Fibroblast of the conjunctiva (primary cell): ENCODE measurements at places on chromosomes 16 and 17.

- no peak for DNase-seq
Observed at GRCh38 chr17:80111702-80112470, 10.5 kb downstream of the GAA start.

- DNase-seq: no peak
Observed at GRCh38 chr16:80009971-80010659, 409.6 kb upstream of the MAF start.

- no peak for DNase-seq
Observed at GRCh38 chr16:28258567-28258966, 33.8 kb upstream of the SBK1 start.

- DNase-seq: peak; percentile 95
Observed at GRCh38 chr16:89917773-89918452, 749 bp upstream of the MC1R start.

DNA sequence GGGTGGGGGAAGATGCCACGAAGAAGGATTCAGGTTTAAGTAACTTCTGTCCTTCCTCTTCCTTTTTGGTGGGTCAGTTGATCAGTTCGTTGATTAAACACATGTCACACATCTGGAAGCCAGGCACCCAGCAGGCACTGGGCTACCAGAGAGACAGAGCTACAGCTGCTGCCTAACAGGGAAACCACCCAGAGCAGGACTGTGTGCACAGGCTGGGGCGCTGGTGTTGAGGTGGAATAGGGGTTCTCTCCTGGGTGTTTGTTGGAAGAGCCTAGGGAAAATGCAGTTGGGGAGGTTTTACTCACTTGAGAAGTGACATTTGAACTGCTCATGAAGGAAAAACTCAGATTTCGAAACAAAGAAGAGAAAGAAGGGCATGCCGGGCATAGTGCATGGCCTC is 152.4 kb downstream of the IRX5 start:
- DNase-seq: no peak

DNA sequence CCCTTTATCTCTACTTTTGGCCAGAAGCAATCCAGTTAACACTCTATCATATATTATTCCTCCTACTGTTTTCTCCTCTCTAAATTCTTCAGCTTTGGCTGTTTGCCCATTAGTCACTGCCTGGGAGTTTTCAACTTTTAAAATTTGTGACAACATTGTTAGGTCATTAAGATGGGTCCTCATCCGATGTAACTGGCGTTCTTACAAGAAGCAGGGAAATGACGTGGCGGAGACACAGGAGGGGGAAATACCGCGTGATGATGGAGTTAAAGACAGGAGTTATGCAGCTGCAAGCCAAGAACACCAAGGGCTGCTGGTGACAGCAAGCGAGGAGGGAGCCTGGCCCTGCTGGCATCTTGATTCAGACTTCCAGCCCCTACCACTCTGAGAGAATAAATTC is 34.8 kb upstream of the CPHXL start:
- no peak for DNase-seq

DNA sequence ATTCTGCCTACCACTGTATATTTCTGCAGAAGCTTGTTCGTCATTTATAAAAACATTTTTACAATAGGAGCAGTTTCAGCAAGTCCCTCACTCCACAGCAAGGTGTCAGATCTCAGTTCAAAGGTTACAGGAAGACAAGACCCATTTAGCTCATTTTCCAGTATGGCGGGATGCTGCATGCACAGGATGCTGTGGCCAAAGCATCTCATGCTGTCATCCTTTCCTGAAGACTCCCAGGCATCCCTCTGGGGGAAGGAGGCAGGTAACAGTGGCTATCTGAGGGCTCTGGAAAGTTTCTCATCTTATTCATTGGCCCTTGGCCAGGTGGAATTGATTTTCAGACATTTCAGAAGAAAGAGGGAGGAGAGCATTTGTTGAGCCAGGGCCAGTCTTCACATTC is 539.3 kb upstream of the CDH5 start:
- DNase-seq: no peak

DNA sequence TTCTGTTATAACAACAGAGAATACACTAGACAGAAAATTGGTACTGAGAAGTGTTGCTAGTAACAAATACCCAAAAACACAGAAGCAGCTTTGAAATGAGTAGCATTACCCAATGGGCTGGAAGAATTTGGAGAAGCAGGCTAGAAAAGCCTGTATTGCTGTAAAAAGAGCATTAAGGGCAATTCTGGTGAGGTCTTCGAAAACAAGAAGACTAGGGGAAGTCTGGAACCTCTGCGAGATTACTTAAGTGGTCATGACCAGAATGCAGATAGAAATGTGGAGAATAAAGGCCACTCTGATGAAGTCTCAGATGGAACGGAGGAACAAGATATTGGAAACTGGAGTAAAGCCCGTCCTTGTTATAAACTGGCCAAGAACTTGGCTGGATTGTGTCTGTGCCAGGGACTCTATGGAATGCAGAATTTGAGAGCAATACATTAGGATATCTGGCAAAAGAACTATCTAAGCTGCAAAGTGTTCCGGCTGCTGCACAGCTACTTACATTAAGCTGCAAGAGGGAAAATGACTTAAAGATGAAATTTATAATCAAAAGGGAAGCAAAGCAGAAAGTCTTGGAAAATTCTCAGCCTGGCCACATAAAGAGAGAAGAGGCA is 44.9 kb upstream of the PEMT start:
- no peak for DNase-seq

GRCh38 chr16:75225092-75225491 is 6.3 kb downstream of the CTRB1 start:
- DNase-seq: no peak

DNA sequence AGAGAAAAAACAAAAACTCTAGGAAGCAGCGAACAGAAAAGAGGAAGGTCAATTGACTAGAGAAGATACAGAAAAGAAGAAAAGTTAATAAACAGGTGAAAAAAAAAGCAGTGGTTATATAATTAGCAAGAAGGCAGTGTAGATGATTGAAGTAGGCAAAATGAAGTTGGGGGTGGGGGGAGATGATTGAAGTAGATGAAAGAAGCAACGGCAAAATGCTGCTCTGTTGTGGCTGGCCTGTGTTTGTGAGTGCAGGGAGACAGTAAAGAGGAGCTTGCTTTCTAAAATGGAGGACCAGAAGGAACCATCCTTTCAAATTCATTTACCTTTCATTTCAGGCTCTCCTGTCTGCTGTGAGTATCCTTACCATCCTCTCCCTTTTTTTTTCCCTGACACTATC is 3.6 kb downstream of the EVI2B start:
- no peak for DNase-seq

- no peak for DNase-seq
Observed at GRCh38 chr17:62641153-62641552, 13.7 kb downstream of the MRC2 start.

DNA sequence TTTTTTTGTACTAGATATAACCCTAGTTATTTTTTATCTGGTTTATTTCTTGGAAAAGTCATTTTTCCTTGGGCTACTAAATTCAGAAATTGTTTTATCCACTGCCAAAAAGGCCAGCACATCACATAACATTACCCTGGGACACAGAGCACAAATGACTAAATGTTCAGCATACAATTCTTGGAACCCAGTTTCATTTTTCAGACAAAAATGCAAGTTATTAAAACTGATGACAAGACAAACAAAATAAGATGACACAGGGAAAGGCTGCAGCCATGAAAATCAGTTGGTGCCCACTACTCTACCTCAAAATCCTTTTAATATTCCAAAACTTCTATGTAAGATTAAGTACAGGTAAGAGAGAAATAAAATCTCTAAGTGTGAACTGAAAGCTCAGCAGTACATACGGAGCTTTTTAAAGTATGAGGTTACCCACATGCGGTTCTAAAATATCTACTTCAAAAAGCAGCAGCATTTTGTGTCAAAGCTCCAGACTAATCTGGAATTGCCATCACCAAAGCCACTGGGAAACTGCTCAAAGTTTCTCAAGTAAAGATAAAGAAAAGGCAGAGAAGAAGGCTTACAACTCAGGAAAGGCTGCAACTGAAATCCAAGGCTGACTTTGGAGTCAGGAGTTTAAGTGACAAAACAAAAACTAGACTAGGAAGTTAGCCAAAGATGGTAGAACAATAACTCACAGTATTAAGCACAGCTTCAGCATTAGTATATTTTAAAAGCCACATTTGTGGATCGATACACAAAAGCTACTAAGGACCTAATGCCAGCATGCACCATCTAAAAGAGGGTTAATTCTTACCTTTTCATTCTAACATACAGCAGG is 41.4 kb downstream of the AP1G1 start:
- no peak for DNase-seq

GRCh38 chr16:68298907-68299561 is 11.7 kb downstream of the SLC7A6OS start:
- peak; percentile 37 for DNase-seq

- peak; percentile 35 for DNase-seq
Observed at GRCh38 chr16:19138601-19139000, 24.8 kb downstream of the ITPRIPL2 start.

DNA sequence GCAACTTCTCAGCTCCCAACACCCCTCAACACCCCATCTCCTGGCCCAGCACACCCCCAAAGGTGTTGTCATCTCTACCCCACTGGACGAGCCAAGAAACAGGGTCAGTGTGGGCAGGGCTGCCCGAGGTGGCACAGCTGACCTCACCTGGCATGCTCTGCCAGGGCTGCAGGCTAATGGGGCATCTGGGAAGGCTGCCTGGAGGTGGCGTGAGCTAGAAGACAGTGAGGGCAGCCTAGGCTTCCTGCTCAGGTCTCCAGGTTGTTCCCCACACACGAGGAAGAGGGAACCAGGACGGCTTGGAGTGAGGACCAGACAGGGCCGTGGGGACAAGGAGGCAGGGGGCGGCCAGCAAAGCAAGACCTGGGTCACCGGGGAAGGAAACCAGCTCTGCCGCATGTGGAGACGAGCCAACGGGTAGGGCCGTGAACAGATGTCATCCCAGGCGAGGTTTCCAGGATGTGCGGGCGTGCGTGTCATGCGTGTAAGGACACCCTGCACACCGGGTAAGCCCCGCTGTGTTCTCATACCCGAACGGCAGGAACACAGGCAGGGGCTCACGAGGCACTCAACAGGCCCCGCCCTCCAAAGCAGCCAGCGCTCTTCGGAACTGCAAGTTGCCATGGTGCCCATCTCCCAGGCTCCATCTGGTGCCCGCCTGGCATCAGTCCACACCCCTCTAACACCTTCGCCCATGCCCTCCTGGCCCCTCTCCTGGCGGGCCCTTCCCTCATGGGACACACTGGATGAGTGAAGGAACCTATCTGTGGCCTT is 29.6 kb upstream of the PVALEF start:
- no peak for DNase-seq

DNA sequence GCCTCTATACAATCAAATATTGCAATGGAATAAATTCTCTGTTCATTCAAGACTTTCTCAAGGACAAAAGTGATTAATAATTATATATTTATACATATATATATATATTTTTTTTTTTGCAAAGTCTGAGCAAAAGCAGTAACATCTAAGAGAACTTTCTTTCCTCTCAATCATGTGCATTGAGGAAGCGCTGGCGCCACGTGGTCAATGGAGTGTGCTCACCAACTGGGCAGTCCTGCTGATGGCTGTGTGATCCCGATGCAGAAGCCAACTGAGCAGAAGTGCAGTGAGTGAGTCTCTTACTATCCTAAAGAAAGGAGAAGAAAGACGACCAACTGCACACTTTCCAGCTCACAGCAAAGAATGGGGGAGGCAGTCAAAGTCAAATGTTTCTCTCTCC is 37.2 kb upstream of the ULK2 start:
- no peak for DNase-seq

- peak; percentile 58 for DNase-seq
Observed at GRCh38 chr16:30805370-30806169, 18.6 kb upstream of the ZNF629 start.

DNA sequence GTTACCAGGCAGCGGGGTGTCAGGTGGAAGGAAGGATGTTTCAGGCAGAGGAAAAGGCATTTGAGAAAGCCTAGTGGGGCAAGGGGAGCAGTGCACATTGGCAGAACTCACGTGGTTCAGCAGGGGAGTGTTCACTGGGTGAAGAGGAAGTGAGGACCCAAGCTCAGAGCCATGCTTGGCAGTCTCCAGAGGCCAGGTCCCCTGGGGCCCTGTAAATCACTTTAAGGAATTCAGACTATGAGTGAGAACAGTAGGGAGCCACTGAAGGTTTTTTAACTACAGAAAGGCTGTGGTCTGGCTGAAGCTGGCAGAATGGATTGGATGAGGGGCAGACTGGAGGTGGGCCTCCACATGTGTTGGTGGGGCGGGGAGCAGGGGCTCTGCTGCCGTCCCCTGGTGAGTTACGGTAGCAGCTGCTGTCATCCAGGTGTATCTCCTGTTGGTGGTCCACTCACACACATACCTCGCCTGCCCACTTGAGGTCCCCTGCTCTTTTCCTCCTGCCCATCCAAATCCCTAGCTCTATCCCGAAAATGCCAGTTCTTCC is 5.1 kb downstream of the CLEC16A start:
- no peak for DNase-seq

GRCh38 chr16:85717393-85718152 is 28.8 kb upstream of the GINS2 start:
- DNase-seq: peak; percentile 33

- no peak for DNase-seq
Observed at GRCh38 chr17:81337476-81337879, 42.4 kb upstream of the SLC38A10 start.

DNA sequence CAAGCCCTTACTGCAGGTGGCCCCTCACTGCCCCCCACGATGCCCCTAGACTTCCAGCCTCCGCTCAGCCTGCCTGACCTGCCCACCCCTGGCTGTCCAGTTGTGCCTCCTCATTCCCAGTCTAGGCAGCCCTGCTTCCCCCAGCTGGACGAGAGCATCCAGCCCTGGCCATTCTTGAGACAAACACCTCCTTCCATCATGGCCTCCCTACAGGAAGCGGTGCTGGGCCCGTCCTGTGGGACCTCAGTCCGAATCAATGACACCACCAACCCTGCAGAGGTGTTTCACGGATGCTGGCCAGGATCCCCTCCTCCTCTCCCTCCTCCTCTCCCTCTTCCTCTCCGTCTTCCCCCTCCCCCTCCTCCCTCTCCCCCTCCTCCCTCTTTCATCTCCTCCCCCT is 28.3 kb downstream of the CCDC40 start:
- no peak for DNase-seq

GRCh38 chr17:27573971-27574525 is 56.9 kb upstream of the LGALS9 start:
- no peak for DNase-seq

GRCh38 chr16:57411362-57411976 is 6.9 kb downstream of the CCL17 start:
- no peak for DNase-seq

GRCh38 chr17:73586921-73587602 is 57.2 kb downstream of the SDK2 start:
- DNase-seq: no peak

- no peak for DNase-seq
Observed at GRCh38 chr17:61160789-61161445, 238.7 kb upstream of the TBX2 start.

DNA sequence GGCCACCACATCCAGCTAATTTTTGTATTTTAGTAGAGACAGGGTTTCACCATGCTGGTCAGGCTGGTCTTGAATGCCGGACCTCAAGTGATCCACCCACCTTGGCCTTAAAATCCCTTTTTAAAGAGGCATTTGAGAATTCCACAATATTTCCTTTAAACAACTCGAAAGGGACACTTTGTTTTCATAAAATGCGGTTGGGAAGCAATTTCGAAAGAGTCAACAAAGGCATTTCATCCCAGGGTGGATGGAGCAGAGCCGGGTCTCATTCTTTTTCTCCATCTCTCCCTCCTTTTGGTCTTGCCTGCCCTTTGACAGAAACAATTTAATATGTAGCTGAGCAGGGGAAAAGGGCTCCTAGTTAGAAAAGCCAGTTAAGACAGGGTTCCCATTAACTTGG is 13.5 kb upstream of the COG1 start:
- DNase-seq: no peak

GRCh38 chr17:81052199-81052997 is 17.4 kb downstream of the BAIAP2 start:
- no peak for DNase-seq
